H7 (cell line): ENCODE measurements at places on chromosomes 1 and 21. TPM values are rescaled to one million over a fixed set of nuclear protein-coding genes. Genes with fewer than 3 reads are reported as not detected.

Gene RIPPLY3
- 0.52 and 0.94 TPM in 2 replicates for total RNA-seq

Gene AMY1B
- total RNA-seq, result not detected in 2 replicates

Gene OR2T29
- total RNA-seq, result not detected in 2 replicates

Gene ZNF695
- 15.3 and 22.7 TPM in 2 replicates for total RNA-seq

Gene ARHGEF2
- 97.1 and 104 TPM in 2 replicates for total RNA-seq

Gene CLCA4
- not detected in 2 replicates for total RNA-seq

Gene FCER1G
- total RNA-seq, result 0.35 TPM in 1 of 2 replicates, not detected in the other

Gene RERE
- total RNA-seq, result 75.8 and 98.8 TPM in 2 replicates

GRCh38 chr1:205515781-205516253 lies 11.3 kb downstream of the CDK18 start:
- DNase-seq, result no peak

DNA sequence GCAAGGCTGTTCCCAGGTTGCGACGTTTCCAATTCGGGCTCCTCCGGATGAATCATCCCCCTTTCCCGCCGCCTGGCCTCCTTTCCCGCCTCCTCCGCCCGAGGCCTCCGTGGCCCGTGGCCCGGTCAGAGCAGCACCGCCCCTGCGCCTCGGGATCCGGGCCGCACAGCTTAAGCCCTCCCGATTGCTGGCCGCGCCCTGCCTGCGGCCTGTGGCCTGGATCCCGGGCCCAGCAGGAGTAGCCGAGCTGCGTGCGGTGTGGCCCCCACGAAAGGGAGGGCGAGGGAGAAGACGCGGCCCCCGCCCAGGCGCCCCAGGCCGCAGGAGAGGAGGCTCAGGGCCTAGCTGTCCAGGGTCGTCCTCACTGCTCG lies 1.0 kb downstream of the TMEM200B start:
- DNase-seq, result peak; percentile 86

GRCh38 chr1:220914283-220915116 lies 35.3 kb downstream of the HLX start:
- DNase-seq, result no peak

- DNase-seq, result no peak
These were observed 359.0 kb upstream of the PTBP2 start for GRCh38 chr1:96362623-96363022.

DNA sequence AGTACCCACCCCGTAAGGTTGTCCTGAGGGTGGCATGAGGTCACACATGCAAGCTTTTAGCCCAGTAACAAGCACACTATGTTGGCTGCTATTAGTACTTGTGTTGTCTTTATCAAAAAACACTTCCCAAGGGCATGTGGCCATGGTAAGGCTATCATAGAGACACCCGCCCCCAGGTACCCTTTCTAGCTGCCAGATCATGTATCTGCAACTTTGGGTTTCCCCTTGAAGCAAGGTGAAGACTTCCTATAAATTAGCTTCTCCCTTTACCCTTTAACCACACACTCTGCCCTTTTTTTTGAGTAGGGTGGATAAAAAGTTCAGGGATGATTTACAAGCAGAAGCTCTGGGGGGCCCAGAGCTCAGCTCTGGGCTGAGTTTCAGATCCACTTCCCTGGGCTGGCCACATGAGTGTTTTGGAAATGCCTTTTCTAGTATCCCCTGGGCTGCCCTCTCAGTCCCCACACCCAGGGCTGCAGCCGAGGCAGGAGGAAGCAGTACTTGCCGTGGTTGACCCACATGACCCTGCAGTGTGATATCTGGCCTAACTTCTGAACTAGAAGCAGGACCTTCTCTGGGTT lies 2.0 kb downstream of the ZDHHC18 start:
- no peak for DNase-seq

DNA sequence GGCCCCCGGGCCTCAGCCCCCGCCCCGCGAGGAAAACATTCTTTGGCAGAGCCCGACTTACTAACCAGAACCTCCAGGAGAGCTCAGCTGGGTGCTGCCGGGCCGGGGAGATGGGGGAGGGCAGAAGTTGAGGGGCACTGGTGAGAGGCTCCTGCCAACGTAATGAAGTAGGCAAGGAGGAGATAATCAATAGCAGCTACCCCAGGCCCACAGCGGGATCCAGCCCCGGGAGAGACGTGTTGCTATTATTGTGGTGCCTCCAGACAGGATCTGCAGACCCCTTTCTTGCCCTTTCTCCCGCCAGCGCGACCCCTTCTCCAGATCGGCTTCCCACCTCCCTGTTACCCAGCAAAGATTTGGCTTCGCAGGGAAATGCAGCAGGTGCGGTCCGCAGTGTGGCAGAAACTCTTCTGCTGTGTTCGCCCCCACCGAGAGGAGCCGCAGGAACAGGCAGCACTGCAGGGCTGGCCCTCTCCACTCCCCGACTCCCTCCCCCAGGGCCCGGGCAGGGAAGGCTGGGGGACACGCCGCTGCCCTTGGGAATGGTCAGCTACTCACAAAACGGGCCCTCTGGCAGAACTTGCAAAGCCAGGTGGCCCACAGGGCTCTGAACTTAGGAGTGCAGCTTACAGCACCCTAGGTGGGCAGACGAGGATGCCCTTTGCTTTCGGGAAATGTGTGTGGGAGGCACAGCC lies 1.5 kb upstream of the KCNA2 start:
- peak; percentile 65 for DNase-seq

DNA sequence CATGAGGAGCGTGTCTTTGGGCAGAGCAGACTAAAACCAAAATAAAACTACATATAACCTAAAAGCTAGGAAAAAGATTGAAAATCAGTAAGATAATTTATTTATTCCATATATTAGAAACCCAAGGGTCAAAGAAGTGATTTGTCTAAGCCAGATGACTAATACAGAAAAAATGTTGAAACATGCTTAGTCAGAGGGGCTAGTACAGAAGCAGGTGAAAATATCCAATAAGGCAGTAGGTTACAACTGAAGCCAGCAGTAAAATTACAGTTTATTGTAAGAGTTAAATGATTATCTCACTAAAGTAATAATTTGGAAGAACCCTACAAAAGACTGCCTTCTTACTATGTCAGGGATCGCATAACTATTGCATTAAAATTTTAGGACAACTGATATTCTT lies 1190.9 kb upstream of the PRMT6 start:
- no peak for DNase-seq

DNA sequence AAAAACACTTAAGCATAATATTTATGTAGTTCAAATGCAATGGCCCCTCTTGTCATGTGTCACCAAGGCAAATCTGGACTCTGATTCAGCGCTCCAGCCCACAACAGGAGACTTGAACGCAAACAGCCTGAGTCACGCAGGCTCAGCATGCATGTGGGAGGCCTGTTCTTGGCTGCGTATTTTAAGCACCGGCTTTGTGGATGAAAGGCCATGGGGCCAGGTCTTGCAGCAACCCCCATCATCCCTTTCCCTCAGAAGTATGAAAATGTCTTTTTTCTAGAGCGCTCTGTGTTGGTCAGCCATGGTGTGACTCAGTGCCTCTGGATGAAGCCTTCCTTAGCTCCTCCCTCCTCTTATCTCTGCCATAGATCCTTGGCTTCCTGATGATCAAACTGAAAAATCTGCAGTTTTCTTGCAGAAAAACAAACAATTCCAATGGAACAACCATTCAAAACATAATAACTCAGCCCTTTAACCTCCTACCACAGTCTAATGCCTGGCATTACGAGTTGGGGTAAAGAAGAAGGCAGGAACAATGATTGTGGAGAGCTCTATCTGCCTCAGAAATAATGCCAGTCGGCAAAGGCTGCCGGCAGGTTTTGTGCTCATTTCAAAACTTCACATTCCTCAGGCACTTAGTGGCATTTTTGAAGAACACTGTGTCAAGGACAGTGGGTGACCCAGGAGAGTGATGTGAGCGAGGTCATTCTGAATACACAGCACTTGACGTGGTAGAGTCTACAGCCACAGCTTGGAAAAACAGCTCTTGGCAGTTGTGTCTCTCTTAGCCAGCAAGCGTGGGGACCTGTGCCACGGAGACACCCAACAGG lies 167.5 kb downstream of the CLIC6 start:
- DNase-seq, result no peak

GRCh38 chr1:80594013-80594412 lies 1206.7 kb upstream of the ADGRL2 start:
- DNase-seq, result no peak

DNA sequence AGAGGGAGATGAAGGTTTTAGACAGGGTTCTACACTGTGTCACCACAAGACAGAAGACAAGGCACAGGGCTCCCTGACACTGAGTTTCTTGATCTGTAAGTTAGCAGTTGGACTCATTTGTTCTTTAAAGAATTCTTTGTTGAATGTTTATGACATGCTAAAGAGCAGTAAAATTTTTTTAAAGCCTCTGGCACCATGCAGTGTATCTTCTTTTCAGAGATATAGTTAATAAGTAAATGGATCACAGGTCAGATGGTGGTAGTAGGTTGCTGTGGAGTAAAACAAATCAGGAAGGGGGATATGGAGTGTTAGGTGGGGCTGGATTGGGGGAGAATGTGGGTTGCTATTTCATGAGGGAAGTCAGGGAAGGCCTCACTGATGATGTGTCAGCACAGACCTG lies 2.0 kb downstream of the CLCA4 start:
- DNase-seq, result no peak
